ENCODE measurements at places on chromosomes 3 and 15.

DNA sequence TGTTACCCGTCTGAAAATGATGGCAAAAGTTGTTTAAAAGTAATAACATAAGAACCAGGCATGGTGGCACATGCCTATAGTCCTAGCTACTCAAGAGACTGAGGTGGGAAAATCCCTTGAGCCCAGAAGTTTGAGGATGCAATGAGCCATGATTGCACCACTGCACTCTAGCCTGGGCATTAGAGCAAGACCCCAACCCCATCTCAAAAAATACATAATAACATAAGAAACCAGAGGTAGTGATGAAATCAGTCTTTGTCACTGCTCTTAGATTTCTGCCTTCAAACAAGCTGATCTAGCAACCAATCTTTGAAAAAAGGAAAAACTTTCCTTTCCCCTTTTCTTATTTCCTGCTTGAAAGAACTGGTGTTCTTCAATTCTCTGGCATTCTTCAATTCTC is 71.3 kb downstream of the TMCC1 start:
- no peak for DNase-seq

DNA sequence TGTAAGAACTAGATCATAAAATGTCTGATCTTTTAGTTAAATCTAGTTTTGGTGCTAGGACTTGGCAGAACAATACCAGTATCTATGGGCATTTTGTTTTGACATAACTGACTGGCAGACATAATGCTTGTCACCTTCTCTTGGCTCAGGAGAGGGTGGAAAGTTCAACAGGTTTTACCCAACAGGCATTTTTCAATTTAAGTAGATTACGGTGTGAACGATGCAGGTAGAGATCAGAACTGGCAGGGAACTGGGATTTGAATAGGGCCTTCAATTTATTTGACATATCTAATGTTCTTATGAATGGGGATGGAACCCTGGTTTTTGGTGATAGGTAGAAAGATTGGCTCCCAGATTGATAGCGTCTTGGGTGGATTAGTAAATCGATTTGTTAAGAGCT is 351.0 kb downstream of the FEZF2 start:
- DNase-seq: no peak

GRCh38 chr15:80932989-80933388 is 56.6 kb downstream of the MESD start:
- no peak for DNase-seq

GRCh38 chr3:192042116-192042515 is 581.2 kb downstream of the PYDC2 start:
- peak; percentile 55 for DNase-seq

DNA sequence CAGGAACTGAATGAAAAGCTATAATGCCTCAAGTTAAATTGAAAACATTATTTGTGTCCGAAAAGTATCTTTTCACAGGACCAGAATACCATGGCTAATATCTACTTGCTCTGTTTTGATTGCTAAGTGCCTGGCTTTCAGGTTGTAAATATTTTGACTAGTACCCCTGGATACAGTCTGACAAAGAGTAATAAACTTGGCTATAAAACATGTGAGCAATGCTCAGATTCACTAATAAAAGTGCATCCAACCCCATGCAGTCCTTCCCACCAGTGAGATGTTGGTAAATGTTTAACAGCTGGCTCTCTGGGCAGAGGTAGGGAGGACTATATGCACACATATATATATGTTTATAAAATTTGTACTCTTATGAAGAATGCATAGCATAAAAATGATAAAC is 281.8 kb upstream of the TGFBR2 start:
- no peak for DNase-seq

GRCh38 chr3:141235661-141236171 is 4.1 kb downstream of the PXYLP1 start:
- no peak for DNase-seq

DNA sequence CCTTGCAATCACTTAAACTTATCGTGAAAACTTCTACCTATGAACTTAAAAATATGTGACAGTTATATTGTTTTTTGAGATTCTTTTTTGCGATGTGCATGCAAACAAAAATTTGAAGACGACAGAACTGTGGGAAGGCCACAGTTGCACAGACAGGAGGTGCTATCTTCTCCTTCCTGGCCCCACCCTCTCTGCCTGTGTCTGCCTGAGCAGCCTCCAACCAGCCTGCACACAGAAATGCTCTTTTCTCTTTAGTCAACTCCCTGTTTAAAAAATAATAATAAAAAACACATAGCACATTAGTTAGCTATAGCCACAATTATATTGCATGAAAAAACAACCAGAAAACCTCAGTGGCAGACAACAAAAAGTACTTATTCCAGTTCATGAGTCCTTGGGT is 212.2 kb downstream of the ZNF621 start:
- DNase-seq: no peak

- no peak for DNase-seq
Observed at GRCh38 chr15:99425657-99426301, 140.0 kb upstream of the MEF2A start.
